Fibroblast of gingiva (primary cell): ENCODE measurements at places on chromosomes 16 and 17.

DNA sequence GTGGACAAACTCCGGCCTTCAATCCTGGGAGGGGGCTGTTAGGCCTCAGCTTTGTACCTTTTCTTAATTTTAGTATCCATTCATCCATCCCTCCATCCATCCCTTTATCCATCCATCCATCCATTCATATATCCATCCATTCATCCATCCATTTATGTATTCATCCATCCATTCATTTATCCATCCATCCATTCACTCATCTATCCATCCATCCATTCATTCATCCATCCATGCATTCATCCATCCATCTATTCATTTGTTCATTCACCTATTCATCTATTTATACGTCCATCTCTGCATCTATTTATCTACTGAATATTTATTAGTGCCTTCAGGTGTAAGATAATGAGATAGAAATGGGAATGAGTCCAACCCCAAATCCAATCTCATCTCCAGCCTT is 26.0 kb upstream of the MMP2 start:
- DNase-seq: no peak

DNA sequence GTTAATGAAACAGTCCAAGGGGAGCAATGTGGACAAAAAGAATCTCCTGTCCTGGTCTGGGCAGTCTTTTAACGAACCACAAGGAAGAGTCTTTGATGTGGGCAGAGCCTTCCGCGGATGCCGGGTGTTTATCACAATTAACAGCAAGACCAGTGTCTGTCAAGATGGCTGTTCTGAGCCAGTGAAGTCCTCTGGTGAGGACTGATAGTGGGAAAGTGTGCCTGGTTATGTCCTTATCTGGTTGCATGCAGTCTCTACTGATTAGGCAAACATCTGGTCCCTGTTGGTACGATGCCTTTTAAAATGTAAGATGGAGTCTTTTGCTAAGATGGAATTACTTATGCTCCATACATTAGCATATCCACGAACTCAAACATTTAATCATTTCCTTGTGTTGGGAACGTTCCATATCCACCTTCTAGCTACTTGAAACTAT is 88.5 kb downstream of the ZNF18 start:
- DNase-seq: no peak

- no peak for DNase-seq
Observed at GRCh38 chr16:46618516-46618915, 2.7 kb downstream of the SHCBP1 start.

DNA sequence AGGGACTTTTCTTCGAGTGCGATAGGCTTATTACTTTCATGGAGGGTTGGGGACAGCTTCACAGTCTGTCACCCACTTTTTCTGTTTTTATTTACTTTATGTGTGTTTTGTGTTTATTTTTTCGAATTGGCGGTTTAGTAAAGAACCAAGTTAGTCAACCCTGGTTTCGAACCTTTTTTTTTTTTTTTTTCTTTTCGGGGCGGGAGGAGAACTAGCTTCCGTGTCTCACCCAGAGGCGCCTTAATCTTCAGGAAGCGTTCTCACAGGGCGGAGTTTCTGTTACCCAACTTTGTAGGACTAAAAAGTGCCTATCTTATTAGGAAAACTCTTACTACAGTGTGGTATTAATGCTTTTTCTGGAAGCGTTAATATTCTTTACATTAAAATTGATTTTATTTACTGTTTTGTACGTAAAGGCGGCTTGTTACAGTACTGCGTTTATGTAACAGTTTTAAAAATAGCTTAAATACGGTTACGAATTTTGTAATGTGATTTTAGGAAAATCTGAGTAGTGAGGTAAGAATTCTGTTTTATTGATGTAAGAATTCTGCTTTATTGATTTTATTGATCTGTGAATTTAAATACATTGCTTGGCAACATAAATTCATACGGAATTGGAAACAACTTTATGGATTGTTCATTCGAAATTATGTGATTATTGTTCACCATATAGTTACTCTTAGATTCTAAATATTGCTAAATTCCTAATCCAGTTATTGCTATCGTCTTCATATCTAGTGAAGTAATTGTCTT is 885 bp downstream of the ZNF207 start:
- peak; percentile 78 for DNase-seq

DNA sequence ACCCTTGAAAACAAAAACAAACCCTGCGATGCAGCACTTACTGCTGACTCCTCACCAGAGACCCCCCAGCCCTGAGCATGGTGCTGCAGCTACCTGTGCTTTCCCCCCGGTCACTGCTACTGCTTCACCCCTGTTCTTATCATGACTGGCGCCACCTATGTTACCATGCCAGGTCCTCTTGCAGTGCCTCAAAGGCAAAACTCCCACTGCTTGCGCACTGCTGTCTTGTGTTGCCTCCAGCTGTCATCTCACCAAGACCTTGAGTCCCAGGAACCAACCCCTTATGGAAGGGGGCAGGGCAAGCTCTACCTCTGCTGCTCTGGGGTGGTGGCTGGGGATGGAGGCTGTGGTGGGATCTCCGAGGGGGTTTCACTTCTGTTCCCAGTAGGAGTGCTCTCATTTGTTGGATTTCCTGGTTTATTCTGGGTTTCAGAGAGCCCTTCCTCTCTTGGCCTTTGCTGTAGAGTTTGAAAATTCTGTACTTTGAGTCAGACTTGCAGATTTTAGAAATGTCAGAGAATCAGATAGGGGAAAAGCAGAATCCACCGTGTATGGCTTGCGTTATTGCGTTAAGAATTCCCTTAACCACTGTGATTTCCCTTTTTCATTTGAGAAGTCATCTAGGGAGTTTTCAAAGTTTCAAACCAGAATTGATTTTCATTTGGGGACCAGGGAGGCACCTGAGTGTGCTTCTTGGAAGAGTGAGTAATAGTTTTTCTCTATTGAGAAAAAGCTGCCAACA is 96.6 kb downstream of the SPECC1 start:
- DNase-seq: no peak

- no peak for DNase-seq
Observed at GRCh38 chr16:88016964-88017363, 65.7 kb downstream of the BANP start.

GRCh38 chr17:33517746-33518145 is 224.7 kb upstream of the ASIC2 start:
- no peak for DNase-seq

DNA sequence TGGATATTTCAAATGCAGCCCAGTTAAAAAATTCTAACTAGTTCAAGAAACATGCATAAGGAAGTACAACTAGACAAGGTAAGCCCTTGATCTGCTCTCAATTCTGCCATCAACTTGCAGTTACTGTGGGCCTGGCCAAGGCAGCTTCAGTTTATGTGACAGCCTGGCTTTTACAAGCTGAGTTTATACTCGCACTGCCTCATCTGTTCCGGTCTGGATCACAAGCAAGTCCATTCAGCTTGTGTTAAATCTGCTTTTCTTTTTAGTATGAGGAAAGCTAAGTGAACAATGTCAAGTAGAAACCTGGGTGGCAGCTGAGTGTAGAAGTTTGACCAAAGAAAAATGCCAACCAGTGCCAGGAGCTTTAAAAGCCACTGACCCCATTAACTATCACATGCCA is 76.6 kb upstream of the CORO6 start:
- peak; percentile 50 for DNase-seq

- no peak for DNase-seq
Observed at GRCh38 chr16:30539000-30539964, 4.6 kb upstream of the ZNF747 start.

DNA sequence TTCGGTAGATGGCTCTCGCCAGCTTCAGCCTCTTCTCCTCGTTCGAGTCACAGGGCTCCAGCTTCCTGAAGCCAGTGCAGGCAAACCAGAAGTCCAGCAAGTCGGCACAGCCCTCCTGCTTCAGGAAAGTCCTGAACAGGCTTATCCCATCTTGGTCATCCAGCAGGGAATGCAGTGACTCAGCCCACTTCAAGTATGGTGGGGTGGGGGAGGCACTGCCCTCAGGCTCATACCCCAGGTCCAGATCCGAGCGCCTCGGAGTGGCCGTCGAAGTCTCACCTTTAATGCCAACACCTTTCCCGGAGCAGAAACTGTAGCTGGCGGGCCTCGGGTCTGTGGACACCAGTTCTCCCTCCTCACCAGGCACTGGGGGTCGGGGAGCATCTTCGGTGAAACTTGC is 5.9 kb downstream of the AXIN1 start:
- DNase-seq: no peak

- peak; percentile 39 for DNase-seq
Observed at GRCh38 chr17:40364121-40364861, at the start of gene GJD3. Gene GJD3, minus strand, starts transcription at chr17:40364737. Its CDS starts 922 bp downstream, at chr17:40363815.

GRCh38 chr17:16889088-16889465 is 82.8 kb downstream of the TNFRSF13B start:
- no peak for DNase-seq

DNA sequence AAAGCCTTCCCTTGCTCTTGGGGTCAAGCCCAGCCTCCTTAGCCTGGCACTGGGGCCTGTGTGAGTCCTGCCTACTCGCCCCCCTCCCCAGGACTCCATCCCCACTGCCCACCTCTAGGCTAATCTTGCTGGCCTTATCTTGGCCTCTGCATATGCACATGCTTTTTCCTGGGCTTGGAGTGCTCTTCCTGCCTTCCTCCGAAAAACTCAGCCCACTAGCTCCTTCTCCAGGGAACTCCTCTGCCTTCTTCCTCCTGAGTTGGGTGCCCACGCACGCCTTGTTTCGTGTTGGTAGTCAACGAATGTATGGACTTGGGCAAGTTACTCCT is 16.5 kb downstream of the TBX2 start:
- DNase-seq: no peak

GRCh38 chr17:64694207-64694606 is 32.1 kb upstream of the SMURF2 start:
- DNase-seq: peak; percentile 68

DNA sequence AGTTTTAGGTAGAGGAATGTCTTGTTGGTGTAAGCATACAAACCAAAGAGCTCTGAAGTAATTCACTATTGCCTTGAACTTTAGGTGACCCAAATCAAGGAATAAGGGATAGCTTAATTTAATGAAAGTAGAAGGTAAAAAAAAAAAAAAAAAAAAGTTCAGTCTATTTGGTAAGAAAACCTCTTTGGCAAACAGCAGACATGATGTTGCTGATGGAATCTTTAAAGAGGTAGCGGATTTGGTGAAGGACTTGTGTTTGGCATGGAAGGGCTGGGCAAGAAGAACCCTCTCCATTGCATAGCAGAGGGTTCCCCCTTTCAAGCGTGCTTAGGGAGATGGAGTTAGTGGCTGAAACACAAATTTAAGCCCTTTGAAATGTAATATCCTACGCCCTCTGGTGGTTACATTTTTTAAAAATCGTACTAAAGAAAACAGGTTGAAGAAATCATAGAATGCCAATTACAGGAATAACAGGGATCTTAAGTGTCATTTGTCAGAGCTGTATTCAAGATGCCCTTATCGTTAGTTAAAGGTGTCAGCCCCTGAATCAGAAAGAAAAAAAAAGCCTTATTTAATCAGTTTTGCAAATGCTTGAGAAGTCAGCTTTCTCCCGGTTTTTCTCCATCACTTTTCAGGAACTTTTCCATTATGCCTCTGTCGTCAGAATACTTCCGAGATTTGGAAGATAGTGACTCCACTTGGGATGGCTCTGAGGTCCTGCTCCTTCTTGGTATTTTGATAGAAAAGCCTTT is 383.1 kb downstream of the KCNJ2 start:
- peak; percentile 41 for DNase-seq

GRCh38 chr17:17235212-17236174 is 1.5 kb downstream of the FLCN start:
- DNase-seq: peak; percentile 18

- no peak for DNase-seq
Observed at GRCh38 chr17:56948491-56948890, 12.4 kb downstream of the COIL start.

DNA sequence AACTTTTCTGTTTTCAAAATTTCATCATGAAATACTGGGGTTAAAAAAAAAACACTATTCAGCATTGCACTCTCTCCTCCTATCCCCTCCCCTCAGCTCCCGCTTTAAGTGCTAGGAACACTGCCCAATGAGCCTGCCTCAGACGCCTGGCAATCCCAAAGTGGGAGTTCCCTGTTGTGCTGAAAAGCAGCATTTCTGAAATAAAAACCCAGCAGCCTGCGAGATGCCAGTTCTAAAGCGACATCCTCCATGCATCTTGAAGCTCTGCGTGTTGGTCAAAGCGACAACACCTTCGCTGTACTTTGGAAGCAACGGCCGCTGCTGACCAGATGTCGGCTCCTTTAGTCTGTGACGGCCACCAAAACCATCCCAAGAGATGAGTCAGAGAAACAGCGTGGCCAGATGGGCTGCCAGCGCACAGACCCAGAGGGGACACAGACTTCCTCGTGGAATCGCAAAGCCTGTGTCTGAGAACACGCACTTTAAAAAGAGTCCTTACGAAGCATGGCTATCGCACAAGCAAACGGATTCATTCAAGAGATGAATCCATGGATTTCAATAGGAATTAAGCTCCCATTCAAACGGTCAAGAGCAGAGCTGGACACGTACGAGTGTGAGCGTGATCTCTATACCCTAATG is 32.8 kb downstream of the FBXO31 start:
- peak; percentile 42 for DNase-seq

DNA sequence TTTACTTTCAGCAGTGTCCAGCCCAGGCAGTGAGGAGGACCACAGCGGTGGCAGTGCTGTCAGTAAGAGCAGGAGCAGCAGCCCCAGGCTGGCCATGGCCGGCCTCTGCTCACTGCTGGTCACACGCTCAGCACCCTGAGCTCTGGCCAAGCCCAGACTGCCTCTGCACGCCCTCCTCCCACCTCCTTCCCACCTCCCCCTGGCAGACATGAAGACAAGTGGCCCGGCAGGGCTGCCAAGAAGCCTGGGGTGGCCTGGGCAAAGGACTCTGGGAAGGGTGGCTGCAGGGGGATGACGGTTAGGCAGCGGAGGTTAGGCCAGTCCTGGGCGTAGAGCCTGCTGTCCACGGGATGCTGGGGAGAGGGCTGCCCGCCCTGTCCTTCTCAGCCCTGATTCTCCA is at the start of gene C16orf89:
C16orf89 (minus strand) TSS at position 144 of the 400 bp plus-strand sequence; CDS start at position 96, 48 bp downstream.
- DNase-seq: no peak

DNA sequence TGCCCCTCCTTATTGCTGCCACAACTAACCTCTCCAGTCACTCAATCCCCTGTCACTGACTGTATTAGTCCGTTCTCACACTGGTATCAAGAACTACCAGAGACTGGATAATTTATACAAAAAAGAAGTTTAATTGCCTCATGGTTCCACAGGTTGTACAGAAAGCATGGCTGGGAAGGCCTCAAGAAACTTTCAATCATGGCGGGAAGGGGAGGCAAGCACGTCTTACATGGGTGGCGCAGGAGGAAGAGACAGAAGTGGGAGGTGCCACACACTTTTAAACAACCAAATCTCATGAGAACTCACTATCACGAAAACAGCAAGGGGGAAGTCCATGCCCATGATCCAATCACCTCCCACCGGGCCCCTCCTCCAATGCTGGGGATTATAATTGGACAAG is 86.0 kb upstream of the BCAR1 start:
- no peak for DNase-seq

DNA sequence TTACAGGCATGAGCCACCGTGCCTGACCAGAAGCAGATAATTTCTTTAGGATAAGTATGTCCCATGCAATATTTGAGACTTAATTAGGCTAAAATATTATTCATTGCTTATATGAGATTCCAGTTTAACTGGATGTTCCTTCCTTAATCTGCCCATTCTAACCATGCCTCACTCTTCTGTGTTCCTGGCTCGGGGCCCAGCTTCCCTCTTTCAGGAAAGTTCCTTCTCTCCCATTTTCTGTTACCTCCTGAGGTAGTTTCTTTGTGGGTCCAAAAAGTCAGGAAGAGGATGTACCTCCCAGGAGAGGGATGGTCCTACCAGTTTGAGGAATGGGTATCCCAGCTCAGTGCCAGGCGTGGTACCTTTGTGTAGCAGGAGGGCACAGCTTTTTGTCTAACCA is 23.3 kb downstream of the UNK start:
- no peak for DNase-seq
